ENCODE measurements at places on chromosomes 3 and 15.
A peak's percentile ranks its signal among the peaks of the same experiment; 100 is the strongest.

DNA sequence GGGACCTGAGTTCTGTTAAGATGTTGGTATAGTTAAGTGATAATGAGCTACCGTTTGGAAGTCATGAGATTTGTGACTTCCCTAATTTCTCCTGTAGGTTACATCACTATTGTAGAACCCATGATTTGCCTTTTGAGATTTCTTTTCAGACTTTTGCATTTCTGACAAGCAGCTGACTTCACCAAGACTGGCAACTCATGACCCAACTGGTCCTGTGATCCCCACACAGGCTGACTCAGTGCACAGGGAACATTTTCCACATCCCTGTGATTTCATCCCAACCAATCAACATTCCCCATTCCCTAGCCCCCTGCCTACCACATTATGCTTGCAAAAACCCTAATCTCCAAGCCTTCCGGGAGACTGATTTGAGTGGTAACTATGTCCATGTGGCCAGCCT lies 242.1 kb upstream of the PDZRN3 start:
- no peak for DNase-seq

- peak; percentile 1 for DNase-seq
Measured at GRCh38 chr3:179929091-179929529, 107.6 kb downstream of the PEX5L start.

DNA sequence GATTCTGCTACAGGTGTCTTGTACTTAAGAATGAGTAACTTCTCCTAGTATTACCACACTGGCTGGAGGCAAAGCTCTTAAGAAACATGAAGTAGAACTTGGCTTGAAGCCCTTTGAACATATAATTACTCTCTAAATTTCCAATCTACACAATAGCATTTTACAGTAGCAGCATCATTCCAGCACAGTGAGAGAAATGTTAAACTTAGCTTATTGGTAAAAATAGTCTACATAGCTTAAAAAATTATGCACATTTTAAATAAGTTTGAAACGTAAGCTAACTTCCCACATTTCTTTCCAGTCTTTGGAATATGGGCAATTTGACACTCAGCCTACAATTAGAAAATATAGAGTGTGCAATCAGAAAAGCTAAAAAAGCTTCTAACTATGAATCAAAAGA lies 32.8 kb upstream of the TOP2B start:
- no peak for DNase-seq

DNA sequence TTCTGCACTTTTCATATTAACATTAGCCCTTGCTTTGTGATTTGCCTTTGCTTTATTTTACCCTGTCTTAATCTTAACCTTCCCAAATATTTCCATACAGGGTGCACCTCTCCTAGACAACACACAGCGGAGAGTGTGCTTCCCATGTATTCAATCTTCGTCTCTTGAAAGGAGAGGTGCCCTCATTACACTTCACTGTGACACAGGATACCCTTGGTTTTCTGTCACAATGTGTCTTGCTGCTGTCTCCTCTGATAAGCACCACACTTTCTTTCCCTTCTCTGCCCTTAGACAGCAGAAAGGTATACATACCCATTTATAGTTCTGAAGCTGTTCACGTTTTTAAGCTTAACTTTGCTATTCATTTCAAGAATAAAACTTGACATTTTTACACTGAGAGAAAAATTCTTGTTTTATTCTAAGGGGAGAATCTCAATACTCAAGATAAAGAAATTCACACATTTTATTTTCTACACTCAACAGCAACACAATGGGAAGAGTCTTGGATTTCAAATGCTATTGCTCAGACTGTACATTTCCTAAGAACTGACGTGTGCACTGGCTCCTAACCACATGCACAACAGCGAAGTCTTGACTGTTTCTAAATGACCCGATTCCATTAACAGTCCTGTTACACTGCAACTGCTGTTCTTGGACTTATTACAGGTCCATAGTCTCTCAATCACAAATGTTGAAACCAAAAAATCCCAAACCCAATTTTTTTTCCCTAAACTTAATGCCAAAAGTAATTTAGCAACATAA lies 21.1 kb downstream of the ZXDC start:
- no peak for DNase-seq

- no peak for DNase-seq
Measured at GRCh38 chr15:45399381-45400212, 21.3 kb upstream of the GATM start.
